CD4-positive, alpha-beta T cell treated with Interleukin-4 for 1 hour (primary cell): ENCODE measurements at places on chromosomes 7 and 10.

GRCh38 chr7:6271060-6271658, 1.3 kb downstream of the CYTH3 start:
- DNase-seq, result peak; percentile 51

- DNase-seq, result no peak
Observed at GRCh38 chr10:93962973-93963372, 30.8 kb upstream of the PLCE1 start.

DNA sequence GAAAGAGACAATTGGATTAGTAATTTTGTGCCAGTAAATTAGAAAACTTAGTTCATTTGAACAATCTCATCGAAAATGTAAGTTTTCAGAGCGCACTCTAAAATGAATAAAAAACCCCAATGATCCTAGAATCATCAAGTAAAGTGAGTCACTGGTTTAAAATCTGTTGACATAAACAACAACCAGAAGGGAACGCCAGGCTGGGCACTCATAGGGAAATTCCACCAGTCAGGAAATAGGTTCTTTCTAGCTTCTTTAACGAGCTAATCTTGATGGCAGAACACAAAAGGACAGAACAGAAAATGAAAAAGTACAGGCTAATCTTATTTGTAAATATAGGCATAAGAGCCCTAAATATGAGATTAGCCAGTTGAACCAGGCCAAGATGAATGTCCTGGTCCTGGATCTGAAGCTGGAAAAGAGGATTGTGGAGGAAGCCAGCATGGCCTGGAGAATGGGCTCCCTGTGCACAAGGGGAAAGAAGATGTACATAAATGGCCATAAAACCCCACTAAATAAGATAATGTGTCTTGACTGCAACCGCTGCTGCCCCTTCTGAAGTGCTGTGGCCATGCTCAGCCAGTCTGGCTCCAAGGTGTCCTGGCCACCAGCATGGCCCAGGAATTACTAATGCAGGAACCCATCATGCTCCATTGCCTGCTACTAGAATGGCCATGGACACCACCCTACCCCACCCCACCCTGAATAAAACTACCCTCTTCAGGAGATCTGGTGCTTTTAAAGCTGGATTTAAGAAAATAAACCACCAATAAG, 114.0 kb downstream of the WDFY4 start:
- no peak for DNase-seq

GRCh38 chr10:6232846-6233724, 30.4 kb downstream of the PFKFB3 start:
- no peak for DNase-seq

DNA sequence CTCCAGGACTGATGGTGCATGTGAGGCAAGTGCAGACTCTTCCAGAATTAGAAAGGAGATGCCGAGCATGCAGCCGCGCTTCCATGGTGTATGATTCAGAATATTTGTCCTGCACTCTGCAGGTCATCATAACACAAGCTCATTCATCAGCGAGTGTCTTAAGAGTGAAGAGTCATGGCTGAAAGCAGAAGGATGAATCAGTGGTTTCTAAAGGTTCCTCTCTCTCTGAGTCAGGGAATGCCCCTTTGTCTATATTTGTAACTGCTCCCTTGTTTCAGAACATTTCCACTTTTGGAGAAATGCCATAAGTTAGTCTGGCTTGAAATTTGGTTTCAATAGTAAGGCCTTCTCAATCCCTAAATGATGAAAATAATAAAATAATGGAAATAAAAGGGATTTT, 52.3 kb downstream of the HECW1 start:
- DNase-seq, result no peak
